ENCODE measurements at places on chromosomes 11 and 22.
A peak's percentile ranks its signal among the peaks of the same experiment; 100 is the strongest.

GRCh38 chr22:20761536-20761935 lies 12.4 kb upstream of the SERPIND1 start:
- DNase-seq = no peak

GRCh38 chr22:35432228-35432905 lies 32.4 kb downstream of the MCM5 start:
- DNase-seq = no peak

GRCh38 chr11:10486161-10486840 lies 31.2 kb downstream of the AMPD3 start:
- no peak for DNase-seq

DNA sequence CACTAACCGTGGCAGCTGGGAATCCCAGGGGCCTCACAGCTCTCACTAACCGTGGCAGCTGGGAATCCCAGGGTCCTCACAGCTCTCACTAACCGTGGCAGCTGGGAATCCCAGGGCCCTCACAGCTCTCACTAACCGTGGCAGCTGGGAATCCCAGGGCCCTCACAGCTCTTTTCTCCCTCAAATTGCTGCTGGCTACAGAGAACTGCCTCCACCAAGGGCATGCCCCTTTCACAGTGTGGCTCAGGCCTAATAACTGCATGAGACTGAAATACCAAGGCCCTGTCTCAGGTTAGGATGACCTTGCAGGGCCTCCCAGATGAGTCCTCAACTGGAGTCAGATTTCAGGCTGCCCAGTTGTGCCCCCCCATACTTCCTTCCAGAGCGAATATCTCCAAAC lies 35.1 kb upstream of the GGTLC2 start:
- no peak for DNase-seq

GRCh38 chr11:36280531-36280930 lies 8.7 kb downstream of the COMMD9 start:
- DNase-seq = no peak

- DNase-seq = no peak
Measured at GRCh38 chr22:50211147-50211546, 10.3 kb downstream of the SELENOO start.

DNA sequence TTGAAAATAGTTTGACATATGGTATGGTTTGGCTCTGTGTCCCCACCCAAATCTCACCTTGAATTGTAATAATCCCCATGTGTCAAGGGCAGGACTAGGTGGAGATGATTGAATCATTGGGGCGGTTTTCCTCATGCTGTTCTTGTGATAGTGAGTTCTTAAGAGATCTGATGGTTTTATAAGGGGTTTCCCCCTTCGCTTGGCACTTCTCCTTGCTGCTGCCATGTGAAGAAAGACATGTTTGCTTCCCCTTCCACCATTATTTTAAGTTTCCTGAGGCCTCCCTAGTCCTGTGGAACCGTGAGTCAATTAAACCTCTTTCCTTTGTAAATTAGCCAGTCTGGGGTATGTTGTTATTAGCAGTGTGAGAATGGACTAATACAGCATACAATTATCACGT lies 7.7 kb downstream of the KCTD21 start:
- no peak for DNase-seq

- DNase-seq = peak; percentile 49
Measured at GRCh38 chr11:45470151-45470793, 184.1 kb upstream of the SYT13 start.

DNA sequence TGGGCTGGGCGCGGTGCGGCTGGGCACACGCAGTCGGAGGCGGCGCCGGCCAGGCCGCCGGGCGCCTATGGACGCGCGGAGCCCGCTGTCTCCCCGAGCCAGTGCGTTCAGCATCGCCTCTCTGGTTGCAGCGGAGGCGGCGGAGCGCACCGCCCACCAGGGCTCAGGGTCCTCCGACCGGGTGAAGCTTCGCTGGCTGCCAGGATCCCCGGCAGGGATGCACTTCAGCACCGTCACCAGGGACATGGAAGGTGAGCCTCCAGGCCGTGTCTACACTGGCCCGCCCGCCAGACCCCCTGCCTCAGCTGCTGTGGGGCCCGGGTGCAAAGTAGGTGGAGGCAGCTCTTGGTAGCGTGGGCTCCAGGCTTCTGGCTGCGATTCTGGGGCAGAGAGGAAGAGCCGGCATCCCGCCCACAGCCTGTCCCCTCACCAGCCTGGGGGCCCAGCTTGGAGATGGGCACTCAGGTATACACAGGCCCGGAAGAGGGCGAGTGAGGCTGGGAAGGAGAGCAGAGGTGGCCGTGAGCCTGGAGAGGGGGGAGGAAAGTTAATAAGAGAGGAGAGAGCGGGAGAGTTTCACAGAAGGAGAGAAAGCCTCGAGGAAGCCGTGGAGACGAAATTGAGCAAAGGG lies 1.0 kb upstream of the TBX1 start:
- DNase-seq = no peak

DNA sequence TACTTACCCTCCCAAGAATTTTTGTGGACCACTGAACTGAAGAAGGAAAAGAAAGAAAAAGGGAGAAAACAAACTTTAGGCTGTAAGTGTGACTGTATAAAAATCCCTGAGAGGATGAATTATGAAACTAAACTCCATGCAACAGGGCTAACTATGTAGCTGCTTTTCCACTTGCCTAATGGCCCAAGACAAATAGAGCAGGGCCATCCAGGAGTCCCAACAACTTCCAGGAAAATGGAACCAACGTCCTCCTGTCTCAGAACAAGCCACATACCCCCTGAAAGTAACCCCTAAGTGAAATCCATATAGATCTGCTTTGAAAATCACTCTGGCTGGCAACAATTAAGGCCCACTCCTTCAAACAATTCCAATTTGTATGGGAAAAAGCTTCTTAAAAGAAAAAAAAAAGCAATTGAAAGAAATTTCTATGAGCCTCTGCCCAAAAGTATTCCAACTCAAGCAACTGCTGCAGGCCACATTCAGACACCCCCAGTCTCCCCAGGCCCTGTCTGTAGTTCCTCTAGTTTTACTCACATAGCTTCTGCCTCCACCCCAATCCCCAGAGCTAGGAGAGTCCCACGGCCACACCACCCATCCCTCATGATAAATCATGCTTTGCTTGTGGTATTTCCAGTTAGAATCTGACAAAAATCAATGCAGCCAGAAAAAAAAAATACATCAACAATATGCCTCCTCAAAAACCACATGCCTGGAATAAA lies 12.7 kb downstream of the RBFOX2 start:
- DNase-seq = no peak

- DNase-seq = no peak
Measured at GRCh38 chr22:28582806-28583205, 96.8 kb downstream of the TTC28 start.

GRCh38 chr11:85647604-85648299 lies at the start of gene TMEM126A:
Gene TMEM126A, plus strand, starts transcription at chr11:85647967. Its CDS starts 2,289 bp downstream, at chr11:85650256.
- DNase-seq = peak; percentile 93

GRCh38 chr11:119828006-119828405 lies 99.0 kb upstream of the NECTIN1 start:
- DNase-seq = no peak

GRCh38 chr11:112841729-112842128 lies 119.5 kb upstream of the NCAM1 start:
- no peak for DNase-seq
